ENCODE measurements at places on chromosomes 6 and 20. TPM values are rescaled to one million over a fixed set of nuclear protein-coding genes. Genes with fewer than 3 reads are reported as not detected.

IL22RA2 gene
- not detected for polyA plus RNA-seq

RAMACL gene
- 0.20 TPM for polyA plus RNA-seq

BTBD3 gene
- polyA plus RNA-seq, result 29.9 TPM

SASH1 gene
- 44.6 TPM for polyA plus RNA-seq

CST4 gene
- polyA plus RNA-seq, result 0.16 TPM

DNAH8 gene
- polyA plus RNA-seq, result not detected

PSORS1C2 gene
- not detected for polyA plus RNA-seq

TMEM217 gene
- 3.0 TPM for polyA plus RNA-seq

LIME1 gene
- polyA plus RNA-seq, result 0.68 TPM

PET117 gene
- 13.2 TPM for polyA plus RNA-seq

KHDC1L gene
- polyA plus RNA-seq, result 0.12 TPM

PNLDC1 gene
- 0.09 TPM for polyA plus RNA-seq

DUSP15 gene
- polyA plus RNA-seq, result not detected

UNC93A gene
- not detected for polyA plus RNA-seq

BTN1A1 gene
- not detected for polyA plus RNA-seq

NKX2-2 gene
- not detected for polyA plus RNA-seq

TRIM31 gene
- polyA plus RNA-seq, result not detected

MUCL3 gene
- polyA plus RNA-seq, result not detected

COL9A3 gene
- 0.59 TPM for polyA plus RNA-seq

C20orf202 gene
- polyA plus RNA-seq, result not detected

DBNDD2 gene
- 28.1 TPM for polyA plus RNA-seq

BPIFB2 gene
- polyA plus RNA-seq, result not detected

CST2 gene
- 0.12 TPM for polyA plus RNA-seq

PRR18 gene
- 0.01 TPM for polyA plus RNA-seq

MOG gene
- polyA plus RNA-seq, result not detected

TDP2 gene
- 32.5 TPM for polyA plus RNA-seq

ECHDC1 gene
- polyA plus RNA-seq, result 64.4 TPM

KCNQ5 gene
- 3.1 TPM for polyA plus RNA-seq

DEFB132 gene
- not detected for polyA plus RNA-seq

EEF1E1 gene
- polyA plus RNA-seq, result 64.3 TPM

RCAN2 gene
- polyA plus RNA-seq, result 38.0 TPM

LY6G6C gene
- polyA plus RNA-seq, result not detected

RSPO3 gene
- 0.85 TPM for polyA plus RNA-seq

Measured in fibroblast of lung (primary cell).